Stimulated activated CD4-positive, alpha-beta T cell treated with anti-CD3 and anti-CD28 coated beads, Interleukin-1b, Interleukin-23, amount 100 ng/mL, for 48 hours (primary cell): ENCODE measurements at places on chromosomes 6 and 20.

DNA sequence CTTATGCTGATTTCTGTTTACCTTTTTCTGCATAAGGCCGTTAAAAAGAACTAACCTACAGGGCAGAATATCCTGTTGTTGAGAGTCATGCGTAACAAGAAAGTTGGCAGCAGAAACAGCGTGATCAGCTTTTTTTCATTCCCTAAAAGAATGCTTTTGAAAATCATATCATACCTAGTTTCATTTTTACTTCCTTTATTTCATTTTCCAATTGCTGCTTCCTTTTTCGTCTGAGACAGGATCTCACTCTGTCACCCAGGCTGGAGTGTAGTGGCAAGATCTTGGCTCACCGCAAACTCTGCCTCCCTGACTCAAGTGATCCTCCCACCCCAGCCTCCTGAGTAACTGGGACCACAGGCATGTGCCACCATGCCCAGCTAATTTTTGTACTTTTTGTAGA lies 4.1 kb downstream of the CALHM6 start:
- no peak for DNase-seq

GRCh38 chr6:18263418-18264218 lies 712 bp downstream of the DEK start:
- DNase-seq: peak; percentile 35

DNA sequence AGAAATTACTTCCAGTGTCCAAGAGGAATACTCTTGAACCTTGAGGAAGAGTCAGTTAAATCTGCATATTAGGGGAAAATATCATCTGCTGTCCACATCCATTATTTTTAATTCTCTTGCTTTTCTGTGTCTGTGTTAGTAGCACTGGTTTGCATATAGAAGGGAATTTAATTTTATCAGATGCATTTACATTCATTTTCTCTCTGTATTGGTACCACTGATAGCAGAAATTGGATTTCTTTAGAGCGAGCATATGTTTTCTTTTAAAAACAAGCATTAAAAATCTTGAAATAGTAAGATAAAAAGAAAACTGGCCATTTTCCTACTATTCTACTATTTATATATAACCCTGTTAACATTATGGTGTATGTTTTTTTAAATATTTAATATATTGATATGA lies 83.8 kb downstream of the KIZ start:
- DNase-seq: no peak

DNA sequence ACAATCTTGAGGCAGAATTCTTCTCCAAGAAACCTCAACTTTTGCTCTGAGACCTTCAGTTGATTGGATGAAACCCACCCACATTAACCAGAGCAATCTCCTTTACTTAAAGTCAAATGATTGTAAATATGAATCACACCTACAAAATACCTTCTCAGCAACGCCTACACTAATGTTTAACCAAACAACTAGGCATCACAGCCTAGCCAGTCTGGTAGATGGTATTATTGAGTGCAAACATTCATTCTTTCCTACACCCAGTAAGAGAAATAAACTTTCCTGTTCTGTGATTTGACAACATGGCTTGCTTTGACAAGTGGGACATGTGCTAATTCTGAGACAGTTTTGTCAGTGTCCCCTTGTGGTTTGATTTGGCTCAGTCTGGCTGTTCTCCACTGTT lies 252.2 kb downstream of the HACE1 start:
- no peak for DNase-seq

- peak; percentile 13 for DNase-seq
These were observed 548 bp upstream of the BCAS4 start for GRCh38 chr20:50794181-50794845.

DNA sequence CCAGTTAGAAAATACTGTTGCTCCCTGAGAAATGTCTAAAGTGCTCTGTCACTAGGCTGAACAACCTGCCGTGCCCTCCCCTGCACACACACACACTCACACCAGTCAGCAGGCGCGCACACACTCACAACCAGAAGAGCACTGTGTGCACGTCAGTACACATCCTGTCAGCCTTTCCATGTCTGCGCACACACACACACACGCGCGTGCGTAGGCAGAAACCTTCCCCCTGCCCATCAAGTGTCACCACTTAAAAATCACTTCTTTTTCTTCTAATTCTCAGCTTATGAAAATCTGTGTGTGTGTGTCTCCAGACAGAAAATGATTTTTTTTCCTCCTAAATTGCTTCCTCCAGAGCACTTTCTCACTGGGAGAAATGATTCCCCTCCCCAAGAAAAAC lies 100.3 kb downstream of the EDN3 start:
- DNase-seq: peak; percentile 33

DNA sequence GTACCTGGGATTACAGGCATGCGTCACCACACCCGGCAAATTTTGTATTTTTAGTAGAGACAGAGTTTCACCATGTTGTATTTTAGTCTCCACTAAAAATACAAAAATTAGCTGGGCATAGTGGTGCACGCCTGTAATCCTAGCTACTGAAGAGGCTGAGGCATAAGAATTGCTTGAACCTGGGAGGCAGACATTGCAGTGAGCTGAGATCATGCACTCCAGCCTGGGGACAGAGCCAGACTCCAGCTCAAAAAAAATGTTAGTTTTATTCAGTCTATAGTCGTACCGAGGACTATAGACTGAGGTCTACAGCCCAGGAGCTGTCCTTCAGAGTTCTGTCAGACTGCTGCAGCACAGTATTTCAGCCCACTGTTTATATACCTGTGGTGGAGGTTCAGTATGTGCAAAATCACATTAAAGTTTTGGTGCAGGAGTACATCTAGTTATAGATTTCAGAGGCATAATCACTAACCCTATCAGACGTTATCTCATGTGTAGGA lies 3.6 kb upstream of the CASP8AP2 start:
- DNase-seq: no peak

DNA sequence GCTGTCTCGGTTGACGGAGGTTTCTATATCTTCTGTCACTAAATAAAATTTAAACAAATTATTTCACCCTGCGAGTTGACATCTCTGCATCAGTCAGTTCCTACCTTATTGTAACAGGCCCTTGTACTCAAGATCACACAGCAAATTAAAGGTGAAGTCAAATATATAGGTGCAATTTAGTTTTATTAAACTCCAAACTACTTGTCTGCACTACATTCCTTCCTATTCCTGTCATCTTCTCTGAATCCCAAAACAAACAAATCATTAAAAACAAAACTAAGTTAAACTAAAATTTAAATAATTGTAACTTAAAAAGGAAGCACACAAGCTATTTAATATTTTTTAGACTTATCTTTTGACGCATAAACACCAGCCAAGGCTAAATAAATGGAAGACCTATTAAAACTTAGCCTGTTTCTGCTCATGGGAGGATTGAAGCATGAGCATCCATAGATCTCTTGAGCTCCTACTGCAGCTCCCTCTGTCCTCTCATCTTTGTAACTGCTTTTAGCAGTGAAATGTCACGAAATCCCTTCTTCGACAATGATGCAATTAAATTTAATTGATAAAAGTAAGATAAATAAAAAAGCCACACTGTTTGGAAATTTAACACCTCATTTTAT lies 1152.3 kb upstream of the GJE1 start:
- no peak for DNase-seq

GRCh38 chr6:4549556-4550226 lies 226.5 kb upstream of the CDYL start:
- DNase-seq: no peak

GRCh38 chr20:34708621-34709043 lies 4.5 kb downstream of the TP53INP2 start:
- DNase-seq: peak; percentile 42

DNA sequence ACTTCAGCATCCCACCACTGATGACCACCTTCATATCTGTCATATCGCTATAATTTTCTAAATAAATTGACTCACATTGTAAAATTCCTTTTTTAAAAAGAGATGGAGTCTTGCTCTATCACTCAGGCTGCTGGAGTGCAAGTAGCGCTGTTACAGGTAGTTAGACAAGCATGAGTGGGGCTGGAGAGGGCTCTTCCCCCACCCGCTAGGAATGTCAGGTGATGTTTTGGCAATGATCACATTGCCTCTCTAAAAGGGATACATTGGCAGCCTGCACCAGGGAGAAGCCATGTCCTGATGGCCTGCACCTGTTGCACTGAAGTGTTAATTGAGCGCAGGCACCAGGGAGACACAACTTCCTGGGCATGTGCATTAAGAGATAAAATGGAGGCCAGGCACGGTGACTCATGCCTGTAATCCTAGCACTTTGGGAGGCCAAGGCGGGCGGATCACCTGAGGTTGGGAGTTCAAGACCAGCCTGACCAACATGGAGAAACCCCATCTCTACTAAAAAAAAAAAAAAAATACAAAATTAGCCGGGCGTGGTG lies 16.9 kb upstream of the SLC22A16 start:
- DNase-seq: no peak

GRCh38 chr6:130946076-130946475 lies 117.0 kb downstream of the EPB41L2 start:
- no peak for DNase-seq

- DNase-seq: no peak
These were observed 1019.5 kb upstream of the MAP3K7 start for GRCh38 chr6:91606148-91606901.

DNA sequence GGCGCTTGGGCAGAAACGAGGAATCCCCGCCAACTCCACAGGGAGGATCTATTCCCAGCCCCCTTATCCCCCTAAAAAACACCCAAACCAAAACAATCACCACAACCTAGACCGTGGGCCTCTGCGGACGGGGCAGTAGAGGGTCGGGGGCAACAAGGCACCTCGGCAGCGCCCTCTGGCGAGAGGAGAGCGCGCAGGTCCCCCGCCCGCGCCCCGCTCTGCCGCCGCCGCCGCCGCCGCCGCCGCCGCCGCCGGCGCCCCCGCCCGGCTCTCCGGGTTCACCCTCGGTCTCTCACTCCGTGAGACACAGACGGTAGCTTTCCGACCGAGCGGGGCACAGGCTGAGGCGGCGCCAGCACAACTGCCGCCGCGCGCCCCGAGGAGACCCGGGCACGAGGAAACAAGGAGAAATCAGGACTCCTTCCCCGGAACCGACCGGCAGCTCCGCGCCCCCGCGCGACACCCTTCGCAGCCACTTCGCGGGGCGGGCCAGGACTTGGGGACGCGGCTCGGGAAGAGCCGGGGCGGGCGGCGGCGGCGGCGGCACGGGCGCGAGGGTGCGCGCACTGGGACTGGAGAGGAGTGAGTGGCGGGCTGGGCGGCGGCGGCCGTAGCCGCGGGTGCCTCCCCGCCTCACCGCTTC lies at the start of gene SLC35F1:
SLC35F1 (plus strand) TSS at position 307 of the 643 bp plus-strand sequence.
- peak; percentile 19 for DNase-seq

DNA sequence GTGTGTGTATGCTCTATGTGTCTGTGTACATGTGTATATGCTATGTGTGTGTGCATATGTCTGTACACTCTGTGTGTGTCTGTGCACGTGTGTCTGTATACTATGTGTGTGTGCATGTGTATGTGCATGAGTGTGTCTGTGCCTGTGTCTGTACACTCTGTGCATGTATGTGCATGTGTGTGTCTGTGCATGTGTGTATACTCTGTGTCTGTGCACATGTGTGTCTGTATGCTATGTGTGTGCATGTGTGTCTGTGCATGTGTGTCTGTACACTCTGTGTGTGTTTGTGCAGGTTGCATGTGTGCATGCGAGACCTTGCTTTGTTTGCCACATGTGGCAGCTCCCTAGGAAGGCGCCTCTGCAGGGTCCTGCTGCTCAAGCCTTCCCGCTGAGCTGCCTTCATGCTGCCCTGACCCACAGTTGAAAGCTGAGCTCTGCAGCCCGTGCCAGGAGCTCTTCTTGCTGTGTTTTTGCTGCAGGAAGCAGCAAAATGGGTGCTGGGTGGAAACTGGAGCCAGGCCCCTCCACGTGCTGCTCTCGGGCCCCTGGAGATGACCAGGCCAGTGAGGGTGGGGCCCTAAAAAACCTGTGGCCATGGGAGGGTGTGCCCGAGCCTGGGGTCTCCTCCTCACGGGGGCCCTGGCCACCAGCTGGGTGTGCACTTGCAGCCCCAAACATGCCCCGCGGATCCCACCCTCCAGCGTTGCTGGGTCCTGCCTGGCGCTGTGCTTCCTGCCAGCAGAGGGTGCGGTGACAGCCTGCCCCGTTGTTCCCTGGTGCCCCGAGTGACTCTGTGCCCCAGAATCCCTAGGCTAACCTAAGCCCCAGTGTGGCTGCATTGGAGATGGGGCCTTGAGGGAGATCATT lies 109.1 kb downstream of the DACT2 start:
- no peak for DNase-seq

DNA sequence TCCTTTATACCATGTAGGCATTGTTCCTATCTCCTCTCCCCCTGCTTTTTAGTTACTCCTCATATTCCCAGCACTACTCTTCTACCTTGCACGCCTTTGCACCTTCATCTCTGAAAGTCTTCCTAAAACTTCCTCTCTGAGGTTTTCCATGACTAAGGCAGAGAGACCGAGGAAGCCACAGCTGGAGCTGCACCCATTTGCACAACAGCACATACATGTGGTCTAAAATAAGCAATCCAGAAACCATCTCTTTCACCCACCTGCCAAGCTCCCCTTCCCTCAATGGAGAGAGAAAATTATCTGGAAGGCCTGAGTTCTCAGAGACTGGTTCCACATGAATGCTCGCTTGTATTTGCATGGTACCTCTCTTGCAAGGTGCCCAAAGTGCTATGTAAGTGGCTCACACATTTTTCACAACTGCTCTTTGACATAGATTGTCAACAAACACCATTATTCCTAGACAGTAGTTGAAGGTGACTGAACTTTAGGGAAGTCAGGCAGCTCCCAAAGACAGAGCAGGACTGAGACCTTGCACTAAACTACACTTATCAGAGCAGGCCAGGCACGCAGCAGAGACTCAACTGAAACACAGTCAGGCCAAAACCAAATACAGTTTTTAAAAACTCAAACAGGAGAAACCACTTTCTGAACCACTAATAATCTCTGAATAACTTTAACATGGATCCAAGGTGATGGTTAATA lies 313.2 kb downstream of the TFAP2A start:
- DNase-seq: no peak

- no peak for DNase-seq
These were observed 376.4 kb downstream of the HACE1 start for GRCh38 chr6:104483225-104483834.

DNA sequence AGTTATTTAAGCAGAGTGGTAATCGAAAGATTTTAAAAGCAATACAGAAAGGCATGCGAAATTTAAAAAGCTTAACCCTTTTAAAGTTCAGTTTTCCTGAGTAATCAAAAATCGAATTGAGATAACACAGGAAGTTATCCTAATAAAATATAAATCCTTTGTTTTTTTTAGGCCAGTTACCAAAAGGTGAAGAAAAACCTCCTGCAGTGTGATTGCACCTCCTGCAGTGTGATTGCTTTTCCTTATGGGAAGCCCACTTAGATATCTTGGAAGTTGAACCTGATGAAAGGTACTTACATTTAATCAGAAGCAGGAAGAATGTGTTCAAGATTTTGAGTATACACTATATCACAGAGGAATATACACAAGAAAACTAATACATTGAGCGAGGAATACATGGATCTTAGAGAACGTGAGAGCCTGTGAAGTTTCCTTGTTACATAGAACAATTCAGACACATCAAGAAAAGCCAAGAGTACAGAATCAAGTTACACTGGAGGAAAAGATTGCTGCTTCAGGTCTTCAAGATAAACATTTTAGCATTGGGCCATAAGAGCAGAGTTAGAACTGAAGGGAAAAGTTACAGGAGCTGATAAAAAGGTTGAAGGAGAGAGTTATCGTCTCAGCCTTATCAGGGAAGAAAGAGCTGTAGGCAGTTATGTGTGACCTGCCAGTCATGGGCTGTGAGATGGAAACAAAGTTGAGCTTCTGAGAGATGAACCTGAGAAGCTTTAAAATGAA lies 7.7 kb upstream of the TMEM181 start:
- DNase-seq: no peak
